ENCODE measurements at places on chromosomes 7 and 10.

GRCh38 chr10:100508691-100509150, 10.9 kb downstream of the SEC31B start:
- peak; percentile 47 for DNase-seq

GRCh38 chr10:34985823-34986222, 104.3 kb downstream of the CUL2 start:
- no peak for DNase-seq

DNA sequence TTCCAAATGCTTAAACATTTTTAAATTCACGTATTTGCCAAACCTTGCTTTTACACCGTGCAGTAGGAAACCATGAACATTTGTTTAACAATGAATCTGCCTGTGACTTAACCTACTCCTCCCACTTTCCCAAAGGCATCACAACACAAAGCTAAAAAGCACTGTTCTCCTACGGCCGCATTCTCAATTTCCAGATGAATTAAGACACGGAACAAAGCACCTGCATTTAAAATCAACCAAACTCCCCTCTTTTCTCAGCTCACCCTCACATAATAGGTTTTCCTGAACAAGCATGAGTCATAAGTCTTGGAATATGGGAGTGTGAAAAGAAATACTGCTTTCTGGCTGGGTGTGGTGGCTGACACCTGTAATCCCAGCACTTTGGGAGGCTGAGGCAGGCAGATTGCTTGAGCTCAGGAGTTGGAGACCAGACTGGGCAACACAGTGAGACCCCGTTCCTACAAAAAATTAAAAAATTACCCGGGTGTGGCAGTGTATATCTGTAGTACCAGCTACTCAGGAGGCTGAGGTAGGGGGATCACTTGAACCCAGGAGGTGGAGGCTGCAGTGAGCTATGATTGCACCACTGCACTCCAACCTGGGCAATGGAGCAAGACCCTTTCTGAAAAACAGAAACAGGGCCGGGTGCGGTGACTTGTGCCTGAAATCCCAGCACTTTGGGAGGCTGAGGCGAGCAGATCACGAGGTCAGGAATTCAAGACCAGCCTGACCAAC, 51.7 kb upstream of the CYTH3 start:
- no peak for DNase-seq

DNA sequence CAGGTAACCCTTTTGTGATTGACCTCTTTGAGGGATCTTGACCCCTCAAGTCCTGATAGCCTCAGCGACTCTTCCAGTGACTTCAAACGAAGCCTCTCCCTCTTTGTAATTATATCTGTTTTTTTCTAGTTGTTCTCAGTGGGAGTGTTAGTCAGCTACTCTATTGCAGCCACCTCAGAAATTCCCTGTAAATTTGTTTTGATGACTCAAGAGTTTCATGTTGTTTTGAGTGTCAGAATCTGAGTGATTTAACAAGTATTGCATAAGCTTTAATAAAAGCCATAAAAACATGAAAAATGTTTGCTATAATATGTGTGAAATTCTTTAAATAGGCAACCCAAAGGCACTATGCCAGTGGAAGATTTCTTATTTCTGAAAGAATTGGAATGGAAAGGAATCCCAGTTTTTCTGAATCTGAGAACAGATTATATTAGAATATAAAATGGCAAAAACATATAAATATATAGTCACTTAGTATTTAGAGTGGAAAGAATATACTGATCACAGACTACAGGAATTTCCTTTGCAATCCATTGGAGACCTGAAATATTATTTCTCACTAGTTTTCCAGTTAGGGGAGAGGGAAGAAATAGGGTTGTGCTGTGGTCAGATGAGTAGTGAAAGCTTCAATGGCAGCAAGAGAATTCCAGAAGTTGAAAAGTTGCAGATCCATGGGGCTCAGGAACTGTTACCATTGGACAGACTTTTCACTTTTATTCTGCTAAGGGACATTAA, 94.4 kb upstream of the SEMA3C start:
- peak; percentile 92 for DNase-seq

DNA sequence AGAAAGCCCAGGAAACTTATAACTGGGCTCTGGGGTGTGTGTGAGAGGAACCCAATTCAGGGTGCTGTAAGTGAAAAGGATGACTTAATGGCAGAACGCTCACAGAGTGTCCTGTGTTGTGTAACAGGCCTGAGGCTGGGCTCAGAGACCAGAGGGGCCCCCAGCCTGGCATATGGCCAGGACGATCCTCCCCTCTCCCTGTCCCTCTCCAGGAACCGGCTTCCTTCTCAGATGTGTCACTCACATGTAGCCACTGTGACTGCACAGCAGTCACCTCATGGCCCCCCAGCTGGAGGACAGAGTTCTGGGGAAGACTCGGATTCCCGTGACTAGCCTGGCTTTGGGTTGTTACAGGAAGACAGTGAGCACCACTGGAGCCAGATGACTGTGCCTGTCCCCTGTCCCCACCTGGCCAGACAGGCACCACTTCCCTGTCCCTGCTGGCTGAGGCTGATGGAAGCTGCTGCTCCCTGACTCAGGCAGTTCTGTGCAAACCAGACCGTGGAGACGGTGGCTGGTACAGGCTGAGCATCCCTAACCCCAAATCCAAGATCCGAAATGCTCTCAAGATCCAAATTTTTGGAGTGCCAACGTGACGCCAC, 220.5 kb downstream of the MLLT10 start:
- DNase-seq, result no peak

DNA sequence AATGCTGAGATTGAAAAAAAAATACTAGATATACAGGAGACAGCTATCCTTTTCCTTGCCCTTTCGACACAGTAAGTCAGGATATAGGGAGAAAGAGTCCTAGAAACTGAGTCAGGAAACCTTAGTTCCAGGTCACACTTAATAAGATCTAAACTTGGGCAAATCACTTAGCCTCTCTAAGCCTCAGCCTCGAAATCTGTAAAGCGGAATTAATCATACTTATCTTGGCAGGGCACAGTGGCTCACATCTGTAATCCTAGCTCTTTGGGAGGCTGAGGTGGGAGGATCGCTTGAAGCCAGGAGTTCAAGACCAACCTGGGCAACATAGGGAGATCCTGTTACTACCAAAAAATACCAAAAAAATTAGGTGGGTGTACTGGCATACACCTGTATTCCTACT, 4.6 kb downstream of the GARIN1A start:
- no peak for DNase-seq

DNA sequence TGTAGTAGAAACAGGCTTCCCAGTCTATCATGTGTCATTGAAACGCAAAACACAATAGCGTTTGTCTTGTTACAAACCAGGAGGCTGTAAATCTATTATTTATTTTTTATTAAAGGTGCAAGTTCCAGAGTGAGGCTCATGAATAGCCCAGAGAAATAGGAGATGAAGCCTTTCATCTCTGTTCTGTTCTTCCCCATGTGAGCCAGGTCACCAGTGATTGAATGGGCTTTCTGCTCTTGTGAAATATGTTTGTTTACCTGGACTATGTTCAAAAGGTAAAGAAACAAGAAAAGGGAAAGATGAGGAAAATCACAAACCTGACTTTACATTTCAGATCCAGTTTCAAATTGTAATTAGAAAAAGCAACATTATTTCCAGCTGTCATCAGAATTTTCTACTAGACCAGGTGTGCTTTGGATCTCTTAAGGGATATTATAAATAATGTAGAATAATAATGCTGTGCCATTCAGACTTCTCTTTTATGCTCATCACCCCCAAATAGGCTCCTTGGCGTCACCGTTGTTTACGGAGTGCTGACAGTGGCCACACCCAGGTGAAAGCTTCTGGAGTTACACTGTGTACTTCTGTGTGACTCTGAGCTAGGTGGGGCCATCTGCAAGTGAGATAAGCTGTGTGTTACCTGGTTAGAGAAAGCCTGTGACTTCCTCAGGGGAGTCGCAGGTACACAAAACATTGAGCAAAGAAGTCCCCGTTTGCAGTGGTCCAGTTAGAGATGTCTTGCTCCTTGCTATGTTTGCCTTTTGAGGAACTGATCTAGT, 274.9 kb downstream of the SDK1 start:
- DNase-seq, result no peak

DNA sequence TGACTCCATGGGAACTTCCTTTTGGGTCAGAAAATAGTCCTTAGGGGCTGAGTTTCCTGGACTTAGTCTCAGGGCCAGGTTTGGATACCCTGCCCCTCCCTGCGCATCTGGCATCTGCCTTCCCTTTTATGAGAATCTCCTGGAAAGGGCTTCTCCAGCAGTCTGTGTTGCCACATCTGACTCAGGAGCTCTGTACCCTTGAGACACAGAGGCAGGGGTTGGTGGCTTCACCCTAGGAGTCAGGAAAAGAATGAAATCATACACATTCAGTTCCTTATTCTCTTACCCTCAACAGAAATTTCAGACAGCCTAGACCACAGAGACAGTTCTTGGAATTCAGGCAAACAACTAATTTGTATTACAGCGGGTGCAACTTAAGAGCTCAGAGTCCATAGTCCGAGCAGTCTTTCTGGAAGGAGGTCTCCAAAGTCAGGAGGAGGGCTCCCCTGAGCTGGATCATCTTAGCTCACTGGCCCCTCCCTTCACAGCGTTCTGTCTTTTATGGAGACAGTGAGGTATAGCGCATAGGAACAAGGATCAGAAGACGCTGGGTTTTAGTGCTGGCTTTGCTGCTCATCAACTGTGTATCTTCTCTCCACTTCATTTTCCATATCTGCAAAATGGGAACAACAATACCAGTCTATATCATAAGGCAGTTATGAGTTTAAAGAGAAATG, 3.0 kb upstream of the PLAU start:
- DNase-seq, result peak; percentile 40

GRCh38 chr7:55273186-55273980, 91.8 kb upstream of the LANCL2 start:
- DNase-seq, result no peak

DNA sequence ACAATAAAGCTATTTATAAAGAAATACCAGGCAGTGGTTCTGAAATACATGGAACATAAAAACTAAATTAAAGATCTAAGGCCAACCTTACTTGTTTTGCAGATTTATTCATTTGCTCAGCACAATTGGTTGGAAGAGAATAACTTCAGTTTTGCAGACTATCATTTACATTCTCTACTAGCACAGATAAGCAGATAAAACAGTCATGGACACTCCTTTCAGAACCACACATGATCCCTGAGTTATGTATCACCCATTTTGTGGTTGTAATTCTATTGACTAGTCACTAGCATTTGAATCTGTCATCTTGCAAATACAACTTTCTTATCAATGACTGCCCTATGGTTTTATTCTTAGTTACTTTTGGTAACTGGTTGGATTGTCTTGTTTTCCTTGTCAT, 45.1 kb downstream of the PRKAR2B start:
- DNase-seq, result no peak

DNA sequence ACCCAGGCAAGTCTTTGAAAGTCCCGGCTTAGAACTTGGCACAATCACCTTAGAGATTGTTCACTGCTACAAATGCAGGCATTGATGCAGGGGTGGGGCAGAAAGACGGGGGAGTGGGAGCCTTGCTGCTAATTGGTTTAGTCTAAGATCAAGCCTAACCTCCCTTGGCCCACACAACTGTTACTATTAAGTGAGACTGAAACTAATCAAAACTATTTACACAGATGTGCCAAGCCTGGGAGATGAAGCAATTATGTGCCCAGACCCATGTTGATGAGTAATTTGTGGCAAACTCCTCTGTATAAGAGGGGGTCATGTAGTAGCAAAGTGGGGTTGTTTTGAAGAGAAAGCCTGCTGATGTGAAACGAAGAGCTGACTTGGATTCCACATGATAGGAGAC, 178.2 kb upstream of the ITGB1 start:
- DNase-seq, result peak; percentile 96

- DNase-seq, result no peak
Observed at GRCh38 chr10:126705131-126705530, 34.6 kb upstream of the C10orf90 start.

DNA sequence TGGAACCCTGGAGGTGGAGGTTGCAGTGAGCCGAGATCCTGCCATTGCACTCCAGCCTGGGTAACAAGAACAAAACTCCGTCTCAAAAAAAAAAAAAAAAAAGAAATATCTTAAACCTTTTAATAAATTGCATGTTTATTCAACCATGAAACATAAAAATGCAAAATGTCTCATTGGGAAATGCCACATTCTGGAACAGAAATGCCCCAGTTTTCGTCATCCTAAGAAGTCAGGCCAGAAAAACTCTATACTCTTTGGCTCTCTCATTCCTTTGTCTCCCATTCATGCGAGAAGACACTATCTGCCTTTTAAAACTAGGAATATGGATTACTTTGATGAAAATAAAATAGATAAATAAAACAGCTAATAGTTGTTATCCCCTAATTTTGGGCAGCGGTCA, 21.5 kb upstream of the ABLIM1 start:
- no peak for DNase-seq

DNA sequence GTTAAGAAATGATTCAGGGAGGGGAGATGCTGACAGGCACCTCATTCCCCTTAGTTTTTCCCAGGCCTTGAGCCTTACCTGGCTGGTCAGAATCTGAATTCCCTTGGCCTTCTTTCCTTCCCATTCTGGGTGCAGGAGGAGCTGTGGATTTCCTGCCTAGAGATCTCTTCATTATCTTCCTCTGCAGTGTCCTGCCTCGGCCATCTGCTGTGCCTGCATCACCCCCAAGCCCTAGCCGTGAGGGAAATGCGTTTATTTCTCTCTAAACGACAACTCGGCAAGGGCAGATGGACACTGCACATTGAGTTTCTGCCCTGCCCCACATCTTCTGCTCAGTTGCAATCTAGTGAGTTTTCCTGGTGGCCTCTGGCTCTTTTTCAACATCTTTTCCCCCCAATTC, 26.7 kb downstream of the ZCWPW1 start:
- no peak for DNase-seq

DNA sequence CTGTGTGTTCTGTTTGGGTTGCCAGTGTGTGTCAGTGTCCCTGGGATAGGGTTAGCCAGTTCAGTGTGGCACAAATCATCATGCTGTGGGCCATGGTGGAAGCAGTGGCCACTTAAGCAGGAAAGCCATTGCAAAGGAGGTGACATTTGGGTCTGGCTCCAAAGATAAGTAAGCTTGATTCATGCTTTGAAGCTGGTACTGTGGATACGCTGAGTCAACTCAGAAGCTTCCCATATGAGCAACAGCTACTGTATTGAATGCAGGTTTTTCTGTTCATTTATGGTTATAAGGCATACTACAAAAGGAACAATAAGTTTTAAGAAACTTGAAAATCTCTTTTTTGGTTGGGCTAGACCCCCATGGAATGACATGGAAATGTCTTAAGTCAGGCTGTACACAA, 143.1 kb downstream of the BMPER start:
- no peak for DNase-seq

GRCh38 chr10:121041906-121042305, 190.7 kb downstream of the WDR11 start:
- DNase-seq, result peak; percentile 77

- DNase-seq, result no peak
Observed at GRCh38 chr10:130141460-130141859, 5.3 kb downstream of the GLRX3 start.

DNA sequence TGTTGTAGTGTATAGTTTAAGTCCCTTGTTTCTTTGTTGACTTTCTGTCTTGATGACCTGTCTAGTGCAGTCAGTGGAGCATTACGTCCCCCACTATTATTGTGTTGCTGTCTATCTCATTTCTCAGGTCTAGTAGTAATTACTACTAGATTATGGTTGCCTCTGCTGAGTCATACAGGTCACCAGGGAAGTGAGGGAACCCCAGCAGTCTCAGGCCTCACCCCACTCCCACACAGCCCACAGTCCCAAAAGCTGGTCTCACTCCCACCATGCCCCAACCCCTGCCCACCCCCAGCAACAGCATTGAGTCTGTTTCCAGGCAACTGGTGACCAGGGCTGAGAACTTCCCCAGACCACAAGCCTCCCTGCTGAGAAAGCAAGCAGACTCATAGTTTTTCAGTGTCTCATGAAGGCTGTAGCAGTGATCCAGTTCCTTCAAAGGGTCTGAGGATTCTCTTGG, 88.0 kb downstream of the PLXDC2 start:
- DNase-seq, result peak; percentile 69
